ENCODE measurements at places on chromosomes 7 and 10.

DNA sequence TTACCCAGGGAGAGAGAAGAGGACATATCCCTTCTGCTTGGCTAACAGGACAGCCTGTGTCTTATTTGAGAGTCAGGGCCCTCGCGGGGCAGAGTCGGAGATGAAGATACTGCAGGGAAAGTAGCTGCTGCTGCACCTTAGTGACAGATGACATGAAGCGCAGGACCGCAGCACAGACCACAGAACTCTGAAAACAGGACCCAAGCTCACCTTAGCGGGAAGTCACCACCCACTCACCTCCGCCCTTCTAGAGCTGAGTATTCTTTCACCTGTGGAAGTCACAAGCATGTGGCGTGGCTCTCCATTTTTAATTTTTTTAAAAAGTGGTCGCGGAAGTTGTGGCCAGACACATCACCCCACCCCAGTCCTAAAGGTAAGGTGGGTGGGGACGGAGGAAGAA, 191.4 kb downstream of the FAM107B start:
- DNase-seq = no peak

DNA sequence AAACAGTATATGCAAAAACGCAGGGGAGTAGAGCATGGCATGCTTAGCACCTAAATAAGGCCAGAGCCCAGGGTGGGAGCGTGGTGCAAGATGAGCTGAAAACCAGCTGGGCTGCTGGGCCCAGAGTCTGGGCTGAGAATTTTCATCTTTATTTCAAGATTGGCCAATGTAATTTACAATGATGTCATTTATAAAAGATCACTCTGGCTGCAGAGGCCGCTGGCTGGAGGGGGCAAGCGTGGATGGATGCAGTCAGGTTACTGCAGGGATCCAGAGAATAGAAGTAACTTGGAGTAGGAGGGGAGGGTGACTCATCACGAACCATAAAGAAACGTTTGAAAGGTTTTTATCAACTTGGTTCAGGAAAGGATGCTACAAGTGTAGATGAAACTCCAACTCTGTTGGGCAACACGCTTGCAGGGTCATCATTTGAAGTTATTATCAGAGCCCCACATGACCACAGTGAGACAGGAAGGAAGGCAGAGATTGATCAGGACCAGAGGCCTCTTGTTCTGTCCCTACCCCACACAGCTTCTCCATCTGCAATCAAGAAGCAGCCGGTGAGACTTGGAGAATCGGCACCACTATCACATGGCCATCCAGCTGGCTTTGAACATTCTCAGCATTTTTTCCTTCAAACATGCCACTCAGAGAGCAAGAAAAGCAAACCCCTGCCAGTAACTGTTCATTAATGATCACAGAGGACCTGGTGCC, 49.2 kb downstream of the ODAD2 start:
- no peak for DNase-seq

DNA sequence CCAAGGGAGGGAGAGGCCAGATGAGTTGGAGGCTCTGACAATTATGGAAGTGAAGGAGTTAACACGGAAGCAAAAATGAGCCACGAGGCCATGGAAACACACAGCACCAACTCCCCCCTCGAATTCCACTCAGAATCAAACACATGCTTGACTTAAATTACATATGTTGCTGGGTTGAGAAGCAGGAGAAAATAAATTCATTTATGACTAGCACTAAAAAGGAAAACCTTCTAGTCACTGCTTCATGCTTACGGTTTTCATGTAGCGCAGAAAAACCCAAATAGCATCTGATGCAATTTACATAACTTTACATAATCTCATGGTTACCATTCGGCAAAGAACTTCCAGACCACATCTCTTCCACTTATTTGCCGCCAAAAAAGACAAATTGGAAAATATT, 51.5 kb downstream of the SFMBT2 start:
- no peak for DNase-seq

DNA sequence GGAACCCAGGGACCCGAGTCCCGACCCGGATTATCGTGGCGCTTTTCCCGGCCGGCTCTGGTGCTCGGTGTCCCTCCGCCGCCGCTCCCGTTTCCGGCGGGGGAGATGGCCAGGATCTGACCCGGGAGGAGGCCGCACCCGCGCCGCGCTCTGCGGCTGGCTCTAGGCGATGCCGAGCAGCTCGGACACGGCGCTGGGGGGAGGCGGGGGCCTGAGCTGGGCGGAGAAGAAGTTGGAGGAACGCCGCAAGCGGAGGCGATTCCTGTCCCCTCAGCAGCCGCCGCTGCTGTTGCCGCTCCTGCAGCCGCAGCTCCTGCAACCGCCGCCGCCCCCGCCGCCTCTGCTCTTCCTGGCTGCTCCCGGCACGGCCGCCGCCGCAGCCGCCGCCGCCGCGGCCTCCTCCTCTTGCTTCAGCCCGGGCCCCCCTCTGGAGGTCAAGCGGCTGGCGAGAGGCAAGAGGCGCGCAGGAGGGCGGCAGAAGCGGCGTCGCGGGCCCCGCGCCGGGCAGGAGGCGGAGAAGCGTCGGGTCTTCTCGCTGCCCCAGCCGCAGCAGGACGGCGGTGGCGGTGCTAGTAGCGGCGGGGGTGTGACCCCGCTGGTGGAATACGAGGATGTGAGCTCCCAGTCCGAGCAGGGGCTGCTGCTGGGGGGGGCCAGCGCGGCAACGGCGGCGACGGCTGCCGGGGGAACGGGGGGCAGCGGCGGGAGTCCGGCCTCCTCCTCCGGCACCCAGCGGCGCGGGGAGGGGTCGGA, 593 bp downstream of the CDK13 start:
- no peak for DNase-seq

- DNase-seq = peak; percentile 43
Observed at GRCh38 chr10:29266641-29267040, 22.2 kb upstream of the LYZL1 start.

DNA sequence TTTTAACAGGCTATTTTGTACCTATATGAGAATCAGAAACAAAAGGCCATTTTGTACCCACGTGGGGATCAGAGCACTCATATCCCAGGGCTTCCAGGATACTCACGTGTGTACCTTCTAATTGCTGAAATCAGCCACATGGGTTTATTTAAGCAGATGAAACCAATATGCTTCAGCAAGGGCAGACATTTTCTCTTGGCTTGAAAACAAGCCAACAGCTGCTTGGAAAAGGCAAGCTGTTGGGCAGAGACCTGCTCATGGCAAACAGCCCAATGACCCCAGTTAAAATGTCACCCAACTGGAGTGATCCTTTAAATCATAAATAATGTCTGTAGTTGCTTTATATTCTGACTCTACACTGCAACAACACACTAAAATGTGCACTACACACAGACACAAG, 26.5 kb upstream of the TOMM7 start:
- peak; percentile 47 for DNase-seq

- no peak for DNase-seq
Observed at GRCh38 chr10:93103953-93104352, 30.3 kb downstream of the CYP26A1 start.

- DNase-seq = no peak
Observed at GRCh38 chr7:78194611-78195010, 396.0 kb downstream of the PHTF2 start.

DNA sequence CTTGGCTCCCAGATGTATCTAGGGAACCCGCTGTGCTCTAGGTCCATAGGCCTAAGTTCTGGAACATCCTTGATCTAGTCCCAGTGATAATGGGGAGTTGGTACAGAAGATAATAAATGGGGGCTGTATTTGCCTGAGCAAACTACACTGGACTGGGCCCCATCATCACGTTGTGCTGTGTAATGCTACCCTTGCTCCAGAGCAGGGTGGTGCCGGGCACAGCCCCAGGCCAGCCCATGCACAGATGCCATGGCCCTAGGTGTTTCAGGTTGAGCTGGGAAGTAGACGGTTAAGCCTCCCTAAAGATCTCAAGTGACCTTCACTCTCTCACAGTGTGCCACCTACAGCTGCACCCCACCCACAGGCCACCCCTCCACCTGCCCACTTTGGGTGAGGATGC, 53.2 kb downstream of the STRA8 start:
- no peak for DNase-seq

GRCh38 chr7:121237601-121238000, 91.2 kb upstream of the WNT16 start:
- no peak for DNase-seq

DNA sequence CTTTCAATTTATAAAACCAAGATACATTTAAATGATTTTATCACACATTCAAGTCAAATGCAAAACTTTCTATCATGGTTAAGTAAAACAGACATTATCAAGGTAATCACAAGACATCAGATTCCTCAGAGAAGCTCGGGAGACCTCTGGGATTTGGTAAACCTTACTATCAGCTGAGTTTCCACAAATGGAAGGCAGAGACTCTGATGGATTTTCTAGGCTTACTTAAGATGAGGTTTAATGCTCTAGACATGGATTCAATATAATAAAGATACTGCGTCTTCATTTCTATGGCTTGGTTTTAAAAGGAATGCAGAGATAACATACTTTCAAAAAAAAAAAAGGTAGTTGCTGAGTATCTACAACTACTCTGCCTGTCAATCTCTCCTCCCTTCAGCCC, 171.7 kb downstream of the JAZF1 start:
- DNase-seq = no peak

DNA sequence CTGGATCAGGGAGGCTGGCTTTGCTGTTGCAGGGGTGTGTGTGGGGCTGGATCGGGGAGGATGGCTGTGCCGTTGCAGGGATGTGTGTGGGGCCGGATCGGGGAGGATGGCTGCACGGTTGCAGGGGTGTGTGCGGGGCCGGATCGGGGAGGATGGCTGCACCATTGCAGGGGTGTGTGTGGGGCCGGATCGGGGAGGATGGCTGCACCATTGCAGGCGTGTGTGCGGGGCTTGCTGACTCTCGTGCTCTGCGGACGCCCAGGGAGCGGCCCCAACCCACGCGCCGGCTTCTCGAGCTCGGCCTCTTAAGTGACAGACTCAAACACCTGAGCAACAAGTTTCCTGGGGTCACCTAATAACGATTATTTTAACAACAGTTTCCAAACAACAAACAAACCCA, 518.2 kb downstream of the DNAJB6 start:
- DNase-seq = no peak

- DNase-seq = no peak
Observed at GRCh38 chr10:14519785-14520184, 189.1 kb upstream of the FRMD4A start.

- DNase-seq = no peak
Observed at GRCh38 chr7:117322741-117323304, at the start of gene WNT2. Gene WNT2, minus strand, starts transcription at chr7:117323058. Its CDS starts 69 bp downstream, at chr7:117322989.

DNA sequence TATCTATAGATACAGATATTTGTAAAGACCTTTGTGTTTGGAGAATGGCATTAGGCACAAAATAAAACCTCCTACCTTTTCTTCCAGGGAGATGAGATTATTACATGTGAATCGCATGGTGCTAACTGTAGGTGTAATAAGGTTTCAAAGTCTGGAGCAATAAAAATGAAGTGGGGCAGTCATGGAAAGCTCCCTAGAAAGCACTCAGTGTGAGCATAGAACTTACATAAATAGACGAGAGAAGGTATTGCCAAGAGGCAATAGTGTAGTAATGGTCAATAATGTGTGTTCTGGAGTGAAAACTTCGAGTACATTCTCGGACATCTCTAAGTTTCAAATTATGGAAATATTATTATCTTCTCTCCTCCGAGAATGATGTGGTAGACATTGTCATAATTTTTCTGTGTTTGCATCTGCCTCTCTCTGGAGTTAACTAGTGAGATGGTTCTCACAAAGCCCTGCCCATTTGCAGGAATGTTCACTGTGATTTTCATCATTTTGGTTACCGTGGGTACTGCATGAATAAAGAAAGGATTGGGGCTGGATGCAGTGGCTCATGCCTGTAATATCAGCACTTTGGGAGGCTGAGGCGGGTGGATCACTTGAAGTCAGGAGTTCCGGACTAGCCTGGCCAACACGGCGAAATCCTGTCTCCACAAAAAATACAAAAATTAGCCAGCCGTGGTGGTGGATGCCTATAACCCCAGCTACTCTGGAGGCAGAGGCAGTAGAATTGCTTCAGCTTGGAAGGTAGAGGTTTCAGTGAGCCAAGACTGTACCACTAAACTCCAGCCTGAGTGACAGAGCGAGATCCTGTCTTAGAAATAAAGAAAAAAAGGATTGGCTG, 10.6 kb downstream of the VIM start:
- DNase-seq = peak; percentile 84

DNA sequence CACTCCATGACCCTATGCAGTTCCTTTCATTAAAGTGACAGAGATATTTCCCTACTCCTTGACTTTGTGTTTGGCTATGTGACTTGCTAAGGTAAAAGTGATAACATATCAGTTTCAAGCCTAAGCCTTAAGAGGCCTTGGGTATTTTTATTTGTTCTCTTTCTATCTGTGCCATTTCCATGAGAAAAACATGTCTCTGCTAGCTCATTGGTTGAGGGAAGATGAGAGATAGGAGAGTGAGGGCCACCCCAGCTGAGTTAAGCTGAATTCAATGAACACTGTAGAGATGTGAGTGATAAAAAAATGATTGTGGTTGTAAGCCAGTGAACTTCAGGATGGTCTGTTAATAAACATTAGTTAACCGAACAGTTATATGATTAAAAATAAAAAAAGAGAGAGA, 13.4 kb downstream of the TASOR2 start:
- DNase-seq = no peak

DNA sequence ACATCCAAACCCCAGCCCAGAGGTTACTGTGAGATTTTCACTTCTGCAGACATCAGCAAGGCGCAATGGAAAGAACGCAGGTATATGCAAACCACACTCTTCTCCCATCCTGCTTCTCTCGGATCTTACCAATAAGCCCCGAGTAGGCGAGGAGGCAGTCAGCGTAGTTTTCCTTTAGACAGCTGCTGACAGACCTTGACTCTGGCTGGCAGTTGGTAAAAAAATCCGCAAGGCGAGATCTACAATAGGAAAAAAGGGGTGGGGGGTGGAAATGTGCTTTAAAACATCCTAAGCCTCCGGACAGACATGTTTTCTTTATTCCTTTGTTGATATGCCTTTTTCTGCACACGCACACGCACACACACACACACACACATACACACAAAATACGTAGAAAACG, 176.5 kb downstream of the GFRA1 start:
- DNase-seq = no peak

GRCh38 chr7:50640256-50640655, 75.1 kb upstream of the DDC start:
- DNase-seq = no peak
